ENCODE measurements at places on chromosomes 3 and 15.

DNA sequence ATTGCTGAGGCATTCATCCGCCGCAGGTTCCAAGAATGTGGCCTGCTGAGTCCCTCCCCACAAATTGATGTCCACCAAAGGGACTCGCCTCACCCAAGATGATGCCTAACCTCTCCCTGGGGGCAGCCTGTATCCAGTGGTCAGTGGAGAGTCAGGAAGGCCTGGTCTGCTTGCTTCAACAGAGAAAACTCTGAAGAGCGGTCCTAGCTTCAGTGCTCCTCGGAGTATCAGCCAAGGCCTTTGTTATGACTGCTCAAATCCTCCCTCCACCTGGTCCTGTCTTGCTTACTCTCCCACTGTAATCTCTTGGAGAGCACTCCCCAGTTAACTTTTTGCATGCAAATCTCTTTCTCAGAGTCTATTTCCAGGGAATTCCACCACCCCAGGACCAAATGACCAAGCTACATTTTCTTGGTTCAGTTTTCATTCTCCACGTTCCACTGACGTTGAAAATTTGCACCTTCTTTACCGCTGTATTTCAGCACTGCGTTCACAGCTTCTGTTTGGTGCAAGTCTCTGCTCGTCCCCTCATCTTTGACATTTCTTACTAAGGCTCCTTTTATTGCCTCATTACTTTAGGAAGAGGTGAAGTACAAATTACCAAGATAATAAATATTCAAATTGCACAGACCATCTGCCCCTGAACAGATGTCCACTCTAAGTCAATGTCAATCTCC lies 22.3 kb downstream of the CMTM7 start:
- DNase-seq, result no peak

GRCh38 chr15:50312636-50313035 lies 42.4 kb downstream of the GABPB1 start:
- DNase-seq, result no peak

- no peak for DNase-seq
Measured at GRCh38 chr3:31285833-31286486, 246.8 kb upstream of the STT3B start.

- no peak for DNase-seq
Measured at GRCh38 chr15:69862540-69862939, 235.2 kb downstream of the TLE3 start.
